Hindlimb muscle (tissue), 1 donor: ENCODE measurements at places on chromosomes 16 and 17. TPM values are rescaled to one million over a fixed set of nuclear protein-coding genes. Genes with fewer than 3 reads are reported as not detected.

INCA1 gene
- polyA plus RNA-seq, result 4.9 TPM

SLC13A2 gene
- polyA plus RNA-seq, result not detected

TMEM220 gene
- 11.3 TPM for polyA plus RNA-seq

CCL13 gene
- polyA plus RNA-seq, result 0.31 TPM

FAM171A2 gene
- polyA plus RNA-seq, result 166 TPM

TGFB1I1 gene
- 114 TPM for polyA plus RNA-seq

TPSD1 gene
- not detected for polyA plus RNA-seq

ABCC3 gene
- 0.66 TPM for polyA plus RNA-seq

CMIP gene
- polyA plus RNA-seq, result 18.0 TPM

MRTFB gene
- polyA plus RNA-seq, result 20.2 TPM

TNFRSF17 gene
- polyA plus RNA-seq, result not detected

HLF gene
- 8.1 TPM for polyA plus RNA-seq

HP gene
- polyA plus RNA-seq, result 1.2 TPM

TNP2 gene
- not detected for polyA plus RNA-seq

KCNJ18 gene
- not detected for polyA plus RNA-seq

TCF25 gene
- polyA plus RNA-seq, result 115 TPM

KRTAP16-1 gene
- not detected for polyA plus RNA-seq

OTOP3 gene
- polyA plus RNA-seq, result not detected

CNTD1 gene
- 0.70 TPM for polyA plus RNA-seq

NECAB2 gene
- 0.45 TPM for polyA plus RNA-seq

GAST gene
- not detected for polyA plus RNA-seq

CTRB2 gene
- polyA plus RNA-seq, result 0.23 TPM

TTYH2 gene
- 72.3 TPM for polyA plus RNA-seq

SCARF1 gene
- 9.7 TPM for polyA plus RNA-seq

C17orf50 gene
- polyA plus RNA-seq, result not detected

CIBAR2 gene
- polyA plus RNA-seq, result not detected

CTRL gene
- polyA plus RNA-seq, result 3.1 TPM
